Hindlimb muscle (tissue), 1 donor: ENCODE measurements at places on chromosomes 5 and 9.
A peak's percentile ranks its signal among the peaks of the same experiment; 100 is the strongest.

GRCh38 chr9:129040113-129040643, 3.8 kb downstream of the MIGA2 start:
- DNase-seq = no peak

- no peak for DNase-seq
Observed at GRCh38 chr5:132363431-132364112, 5.9 kb upstream of the SLC22A5 start.

- DNase-seq = no peak
Observed at GRCh38 chr5:138095100-138095907, 11.5 kb downstream of the WNT8A start.

DNA sequence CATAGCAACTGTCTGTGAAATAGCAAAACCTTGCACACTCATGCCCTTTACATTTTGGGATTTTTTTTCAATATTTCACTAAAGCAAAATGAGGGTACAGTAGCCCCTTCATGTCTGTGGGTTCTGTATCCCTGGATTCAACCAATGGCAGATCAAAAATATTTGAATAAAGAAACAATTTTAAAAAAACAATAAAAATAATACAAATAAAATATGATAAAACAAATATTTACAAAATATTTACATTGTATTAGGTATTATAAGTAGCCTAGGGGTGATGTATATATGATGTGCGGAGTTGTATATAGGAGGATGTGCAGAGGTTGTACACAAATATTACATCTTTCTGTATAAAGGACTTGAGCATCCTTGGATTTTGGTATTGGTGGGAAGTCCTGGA, 67.3 kb upstream of the CDH10 start:
- no peak for DNase-seq

DNA sequence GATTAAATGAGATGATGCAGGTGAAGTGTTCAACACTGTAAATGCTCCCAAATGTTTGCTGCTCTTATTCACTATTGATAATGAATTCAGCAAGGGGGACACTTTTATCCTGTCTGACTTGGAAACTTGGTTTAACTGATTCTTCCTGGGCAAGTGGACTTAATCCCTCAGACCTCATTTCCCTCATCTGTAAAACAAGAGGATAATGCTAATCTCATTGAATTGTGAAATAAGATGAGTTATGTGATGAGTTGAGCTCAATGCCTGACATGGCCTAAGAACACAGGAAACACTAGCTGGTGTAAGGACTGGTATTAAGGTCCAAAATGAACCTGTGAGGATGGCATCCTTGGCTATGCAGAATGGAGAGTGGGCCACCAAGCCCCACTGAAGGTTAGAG, 23.3 kb downstream of the TNFSF15 start:
- no peak for DNase-seq

- DNase-seq = peak; percentile 26
Observed at GRCh38 chr5:5306696-5307095, 115.8 kb upstream of the ICE1 start.

GRCh38 chr9:35335164-35335563, 154.7 kb upstream of the RUSC2 start:
- DNase-seq = no peak

DNA sequence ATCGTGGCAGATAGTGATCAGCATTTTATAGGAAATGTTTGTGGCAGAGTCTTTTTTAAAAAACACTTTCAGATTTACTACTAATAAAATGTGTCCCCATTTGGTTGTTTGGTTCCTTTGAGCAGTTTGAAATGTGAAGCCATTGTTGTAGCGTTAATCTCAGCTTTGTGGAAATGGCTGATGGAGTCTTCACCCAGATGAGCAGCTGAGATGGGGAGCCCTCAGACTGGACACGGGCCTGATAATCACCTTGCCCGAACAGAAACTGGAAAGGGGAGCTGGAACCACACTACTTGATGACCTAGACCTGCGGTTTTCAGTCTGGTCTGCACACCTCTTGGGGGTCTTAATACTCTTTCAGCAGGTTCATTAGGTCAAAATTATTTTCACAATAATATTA, 20.6 kb upstream of the ANP32B start:
- DNase-seq = no peak

GRCh38 chr5:145226726-145227125, 608.4 kb downstream of the PRELID2 start:
- DNase-seq = no peak

DNA sequence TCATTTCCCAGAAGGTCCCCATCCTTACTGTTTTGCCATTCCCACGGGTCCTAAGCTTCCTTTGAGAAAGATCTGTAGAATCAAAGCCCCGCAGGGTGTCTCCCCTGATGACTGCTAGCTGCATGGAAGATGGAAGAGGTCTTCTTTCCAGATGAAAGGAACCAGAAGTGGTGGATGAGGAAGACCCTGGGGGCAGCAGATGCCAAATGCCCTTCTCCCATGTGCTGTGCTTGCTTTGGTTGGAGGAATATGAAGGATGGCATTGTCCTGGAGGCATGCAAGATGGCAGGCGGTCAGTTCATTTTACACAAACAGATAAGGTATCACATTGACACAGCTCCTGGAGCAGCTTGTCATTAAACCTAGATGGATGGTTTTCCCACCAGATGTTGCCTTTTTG, 25.8 kb upstream of the CER1 start:
- no peak for DNase-seq

DNA sequence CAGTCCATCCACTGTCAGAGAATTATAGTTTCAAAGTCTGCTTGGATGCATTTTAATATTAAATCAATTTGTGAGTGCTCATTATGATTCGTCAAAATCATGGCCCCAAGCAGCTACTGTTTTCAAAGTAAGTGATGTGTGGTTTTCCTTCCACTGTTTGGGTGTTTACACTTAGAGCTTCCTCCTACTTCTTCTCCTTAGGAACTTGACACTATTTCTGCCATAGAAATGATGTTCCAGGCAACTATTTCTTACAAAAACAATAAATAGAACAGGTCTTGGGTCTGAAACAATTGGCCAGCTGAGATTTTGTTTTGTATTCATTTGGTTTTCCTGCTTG, 132.8 kb upstream of the RAI14 start:
- DNase-seq = no peak

DNA sequence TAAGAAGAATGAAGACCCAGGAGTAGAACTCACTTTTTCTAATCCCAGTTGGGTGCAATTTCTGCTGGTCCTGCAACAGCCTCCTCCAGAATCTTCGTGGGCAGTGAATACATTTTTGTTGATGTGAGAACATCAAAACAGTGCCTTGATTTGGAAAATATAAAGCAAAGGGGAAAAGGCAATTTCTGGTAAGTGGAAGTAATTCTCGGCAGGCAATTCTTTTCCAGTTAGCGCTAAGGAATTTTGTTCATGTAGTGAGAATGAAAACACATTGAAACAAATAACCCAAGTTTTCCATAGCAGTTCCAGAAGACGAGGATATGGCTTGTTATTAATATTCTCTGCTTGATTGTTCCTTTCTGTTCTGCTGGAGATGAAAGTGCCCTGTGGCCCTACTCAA, 178.7 kb downstream of the SPATA31D1 start:
- DNase-seq = no peak
